Ascending aorta (tissue), 2 donors: ENCODE measurements at places on chromosomes 5 and 9. TPM values are rescaled to one million over a fixed set of nuclear protein-coding genes. Genes with fewer than 3 reads are reported as not detected.

The TMOD1 gene
- 17.1 TPM for total RNA-seq

The CMYA5 gene
- total RNA-seq = 1.2 TPM

The SNX30 gene
- 4.7 TPM for total RNA-seq

The SH3GL2 gene
- not detected for total RNA-seq

The NREP gene
- 15.3 TPM for total RNA-seq

The CARTPT gene
- 12.7 TPM for total RNA-seq

The SLC12A7 gene
- total RNA-seq = 101 TPM

The PCDHB8 gene
- 0.11 TPM for total RNA-seq

The PKN3 gene
- 28.8 TPM for total RNA-seq

The EMB gene
- total RNA-seq = 6.4 TPM

The DMGDH gene
- 0.75 TPM for total RNA-seq

The SCGB3A2 gene
- not detected for total RNA-seq

The PCDHB3 gene
- 1.1 TPM for total RNA-seq

The PCDHB5 gene
- total RNA-seq = 61.8 TPM

The MZB1 gene
- 8.0 TPM for total RNA-seq

The NMUR2 gene
- not detected for total RNA-seq

The RLN2 gene
- total RNA-seq = not detected

The LHX6 gene
- total RNA-seq = 141 TPM
